ENCODE measurements at places on chromosomes 6 and 20. TPM values are rescaled to one million over a fixed set of nuclear protein-coding genes. Genes with fewer than 3 reads are reported as not detected.

- DNase-seq, result no peak
Measured at GRCh38 chr6:44342489-44342888, at the start of gene SPATS1. SPATS1 (plus strand) TSS chr6:44342650; CDS start chr6:44343096, 446 bp downstream.

DNA sequence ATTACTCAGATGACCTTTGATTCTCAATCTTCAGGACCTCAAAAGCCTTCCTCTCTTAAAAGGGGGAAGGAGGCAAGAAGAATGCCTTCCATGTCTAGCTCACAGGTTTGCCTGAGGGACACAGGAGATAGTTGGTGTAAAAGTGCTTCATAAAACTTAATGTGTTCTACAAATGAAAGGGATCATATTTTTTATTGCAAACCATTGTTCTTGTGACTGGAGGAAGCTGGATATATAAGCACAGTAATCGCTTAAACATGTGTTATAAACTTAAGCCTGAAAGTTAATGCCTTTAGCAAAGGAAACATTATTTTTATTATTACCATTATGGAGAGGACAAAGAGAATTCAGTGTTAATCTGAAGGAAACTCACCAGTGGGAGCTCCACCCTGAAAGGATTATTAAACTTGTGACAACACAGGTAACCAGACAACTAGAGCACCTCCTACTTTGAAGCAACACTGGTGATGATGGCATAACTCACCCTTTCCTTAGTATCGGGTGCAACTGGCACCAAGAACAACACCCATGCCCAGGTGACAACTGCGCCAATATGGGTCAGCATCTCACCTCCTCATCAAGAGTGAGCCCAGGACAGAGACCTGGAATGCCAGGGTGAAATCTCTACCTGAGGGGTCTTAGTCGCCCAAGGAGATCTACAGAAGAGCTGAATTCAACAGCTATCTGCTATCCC lies 288.7 kb upstream of the PRDM1 start:
- DNase-seq, result no peak

- DNase-seq, result no peak
Measured at GRCh38 chr6:159450815-159451465, 242.1 kb downstream of the SOD2 start.

DNA sequence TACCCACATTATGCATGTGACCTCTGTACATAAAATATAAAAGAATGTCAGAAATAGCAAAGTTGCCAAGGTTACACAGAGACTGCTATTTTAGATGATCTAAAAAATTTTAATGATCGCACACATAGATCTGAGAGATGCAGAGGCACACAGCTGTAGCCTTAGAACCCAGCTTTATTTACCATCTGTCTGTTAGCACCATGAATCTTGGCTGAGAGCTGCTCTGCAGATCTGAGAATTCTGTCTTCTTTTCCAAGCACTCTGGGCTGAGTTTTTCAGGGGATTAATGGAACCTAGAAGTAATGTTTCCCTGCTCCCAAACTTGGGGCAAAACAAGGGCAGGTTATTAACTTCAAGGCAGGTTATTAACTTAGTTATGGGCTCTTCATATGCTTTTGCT lies 248.7 kb upstream of the JAG1 start:
- no peak for DNase-seq

DNA sequence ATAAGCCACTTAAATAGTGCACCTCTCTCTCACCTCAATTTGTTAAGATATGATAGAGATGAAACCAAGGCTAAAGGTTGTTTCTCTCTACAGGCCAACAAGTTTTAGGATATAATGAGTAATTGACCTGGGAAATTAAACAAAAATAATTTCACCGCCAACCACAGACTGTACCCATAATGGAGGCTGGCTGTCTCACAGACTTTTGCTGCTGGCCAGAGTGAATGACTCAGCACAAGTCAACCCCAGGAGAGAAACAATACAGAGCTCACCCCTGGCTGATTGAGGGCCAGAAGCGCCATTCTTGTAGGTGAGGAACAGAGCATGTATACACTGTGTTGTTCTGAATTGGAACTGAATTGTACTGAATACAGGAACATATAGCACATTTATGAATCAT lies 99.9 kb downstream of the CAP2 start:
- no peak for DNase-seq

GRCh38 chr6:39681674-39682121 lies 43.5 kb downstream of the KIF6 start:
- DNase-seq, result no peak

DNA sequence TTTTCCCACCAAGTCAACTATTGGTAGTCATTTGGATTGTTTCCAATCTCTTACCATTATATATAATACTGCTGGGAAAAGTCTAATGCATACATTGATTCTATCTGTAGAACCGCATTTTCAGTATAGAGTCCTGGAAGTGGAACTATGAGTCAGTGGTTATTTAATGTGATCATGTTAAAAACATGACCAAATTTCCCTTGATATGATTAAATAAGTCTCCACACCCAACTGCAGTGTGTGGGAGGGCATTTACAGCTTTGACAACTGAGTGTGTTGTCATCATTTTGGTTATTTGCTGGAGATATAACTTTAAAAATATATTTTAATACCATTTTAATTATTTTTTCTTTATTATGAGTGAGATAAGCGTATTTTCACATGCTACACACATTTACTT lies 1027.6 kb downstream of the EYS start:
- no peak for DNase-seq

DNA sequence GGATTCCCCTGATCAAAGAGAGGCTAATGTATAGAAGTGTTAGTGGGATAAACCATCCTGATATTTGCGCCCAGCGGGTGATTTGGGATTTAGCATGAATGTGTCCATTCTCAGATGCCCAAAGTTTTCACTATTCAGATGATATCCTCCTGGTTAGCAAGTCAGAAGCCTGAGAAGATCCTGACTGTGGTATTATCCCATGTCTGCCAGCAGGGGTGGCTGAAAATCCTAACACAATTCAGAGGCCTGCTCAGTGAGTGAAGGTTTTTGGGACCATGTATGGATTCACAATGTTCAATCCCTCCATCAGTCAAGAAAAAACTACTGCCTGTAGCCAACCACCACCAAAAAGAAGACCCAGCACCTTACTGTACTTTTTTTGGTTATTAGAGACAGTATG lies 34.1 kb upstream of the SPACA1 start:
- DNase-seq, result no peak

DNA sequence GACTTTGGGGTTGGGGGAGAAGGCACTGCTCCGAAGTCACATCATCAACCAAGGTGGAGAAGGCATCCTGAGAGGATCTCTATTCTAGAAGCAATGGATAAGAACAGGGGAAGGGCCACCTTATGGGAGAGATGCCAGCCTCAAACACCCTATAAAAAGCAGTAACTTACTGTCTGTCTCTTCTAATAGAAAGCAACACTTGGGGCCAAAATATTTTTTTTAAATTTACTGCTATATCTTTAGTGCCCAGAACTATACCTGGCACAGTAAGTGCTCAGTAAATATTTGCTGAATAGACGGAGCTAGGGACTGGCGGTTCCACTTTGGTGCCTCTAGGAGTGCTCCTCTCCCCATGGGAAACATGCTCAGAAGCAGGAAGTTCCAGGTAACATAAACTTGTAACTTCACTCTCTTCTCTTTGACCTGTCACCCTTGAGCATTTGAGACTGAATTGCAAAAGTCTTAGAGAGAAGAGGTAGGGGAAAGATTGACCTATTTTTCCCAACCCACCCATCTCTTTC lies 807 bp upstream of the OTOR start:
- DNase-seq, result no peak

- DNase-seq, result no peak
Measured at GRCh38 chr6:53982366-53983050, 128.7 kb upstream of the MLIP start.

DNA sequence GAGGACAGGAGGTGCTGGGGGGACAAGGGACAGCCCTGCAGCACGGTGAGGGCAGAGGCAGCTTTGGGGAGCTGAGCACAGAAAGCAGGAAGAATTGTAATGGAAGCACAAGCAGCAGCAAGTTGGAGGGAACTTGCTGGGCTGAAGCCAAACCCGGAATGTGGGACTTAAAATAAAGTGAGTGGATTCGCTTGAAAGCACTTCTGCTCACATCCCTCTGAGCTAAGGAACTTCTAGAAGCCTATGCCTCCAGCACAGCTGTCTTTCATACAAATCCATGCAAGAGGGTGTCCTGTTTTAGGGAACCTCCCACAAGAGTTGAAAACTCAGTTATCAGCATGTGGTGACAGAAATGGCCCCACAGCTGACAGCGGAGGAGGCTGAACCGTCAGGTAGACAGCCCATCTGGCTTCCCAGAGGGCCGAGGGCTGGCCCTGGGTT lies 71.4 kb upstream of the MLN start:
- no peak for DNase-seq

GRCh38 chr20:58271606-58272351 lies 37.7 kb upstream of the RAB22A start:
- DNase-seq, result no peak

GRCh38 chr6:19791267-19791666 lies 45.9 kb upstream of the ID4 start:
- no peak for DNase-seq

DNA sequence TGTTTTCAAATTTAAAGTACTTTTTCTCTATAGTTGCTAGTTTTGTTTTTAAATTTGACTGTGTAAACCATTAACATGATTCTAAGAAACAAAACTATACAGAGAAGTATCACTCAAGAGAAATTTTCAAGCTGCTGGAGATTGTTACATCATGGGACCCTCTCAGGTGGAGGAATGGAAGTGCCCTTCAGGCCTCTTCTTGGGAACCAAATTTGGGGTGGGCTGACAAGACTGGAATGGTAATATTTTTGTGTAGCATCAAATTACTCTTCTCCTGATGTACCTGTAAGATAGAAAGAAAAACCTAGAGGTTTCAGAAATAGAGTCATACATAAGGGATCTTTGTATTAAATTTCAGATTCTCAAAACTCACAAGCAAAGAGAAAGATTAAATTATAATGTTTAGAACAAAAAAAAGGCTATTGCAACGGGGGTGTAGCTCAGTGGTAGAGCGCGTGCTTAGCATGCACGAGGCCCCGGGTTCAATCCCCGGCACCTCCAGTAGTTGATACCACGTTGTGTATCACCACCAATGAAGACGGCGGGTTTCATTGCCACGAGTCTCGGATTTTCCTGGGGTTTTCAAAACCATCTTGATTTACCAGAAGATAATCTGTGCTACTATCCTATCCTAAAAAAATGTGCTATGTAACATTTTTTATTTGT lies 193.7 kb downstream of the GPX5 start:
- DNase-seq, result no peak

DNA sequence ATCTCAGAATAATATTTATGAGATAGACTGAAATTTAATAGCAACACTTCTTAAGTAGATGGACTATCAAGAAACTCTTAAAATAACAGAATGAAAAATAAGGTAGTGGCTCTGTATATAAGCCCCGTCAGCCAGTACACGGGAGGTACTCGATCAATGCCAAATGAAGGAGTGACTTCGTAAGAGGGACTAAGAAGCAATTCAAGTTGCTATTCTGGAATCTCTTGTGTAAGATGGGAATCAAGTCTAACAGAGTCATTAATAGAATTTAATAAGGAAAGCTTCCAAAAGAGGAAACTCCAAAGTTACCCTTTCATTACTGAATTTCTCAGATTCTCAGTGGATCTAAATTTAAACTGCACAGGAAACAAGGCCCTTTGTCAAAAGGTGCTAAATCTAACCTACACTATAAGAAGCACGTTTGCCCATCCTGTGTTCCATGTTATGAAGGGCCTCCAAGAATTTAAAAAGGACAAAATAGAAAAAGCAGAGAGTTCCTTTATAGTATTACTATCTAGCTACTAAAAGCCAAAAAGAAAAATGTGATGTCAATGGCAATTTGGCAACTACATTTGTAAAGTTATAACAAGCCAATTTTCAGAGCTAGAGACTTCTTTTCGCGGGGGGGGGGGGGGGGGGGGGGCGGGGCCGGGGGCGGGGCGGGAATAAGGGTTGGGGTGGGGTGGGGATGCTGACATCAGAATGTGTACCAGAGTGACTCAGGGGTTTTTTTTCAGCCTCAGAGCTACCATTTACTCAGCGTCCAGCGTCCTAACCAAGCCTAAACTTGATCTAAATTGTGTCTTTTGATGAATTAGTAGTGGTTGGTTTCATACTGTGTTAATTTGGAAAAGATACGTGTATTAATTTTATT lies 200.6 kb downstream of the GMPR start:
- no peak for DNase-seq

DNA sequence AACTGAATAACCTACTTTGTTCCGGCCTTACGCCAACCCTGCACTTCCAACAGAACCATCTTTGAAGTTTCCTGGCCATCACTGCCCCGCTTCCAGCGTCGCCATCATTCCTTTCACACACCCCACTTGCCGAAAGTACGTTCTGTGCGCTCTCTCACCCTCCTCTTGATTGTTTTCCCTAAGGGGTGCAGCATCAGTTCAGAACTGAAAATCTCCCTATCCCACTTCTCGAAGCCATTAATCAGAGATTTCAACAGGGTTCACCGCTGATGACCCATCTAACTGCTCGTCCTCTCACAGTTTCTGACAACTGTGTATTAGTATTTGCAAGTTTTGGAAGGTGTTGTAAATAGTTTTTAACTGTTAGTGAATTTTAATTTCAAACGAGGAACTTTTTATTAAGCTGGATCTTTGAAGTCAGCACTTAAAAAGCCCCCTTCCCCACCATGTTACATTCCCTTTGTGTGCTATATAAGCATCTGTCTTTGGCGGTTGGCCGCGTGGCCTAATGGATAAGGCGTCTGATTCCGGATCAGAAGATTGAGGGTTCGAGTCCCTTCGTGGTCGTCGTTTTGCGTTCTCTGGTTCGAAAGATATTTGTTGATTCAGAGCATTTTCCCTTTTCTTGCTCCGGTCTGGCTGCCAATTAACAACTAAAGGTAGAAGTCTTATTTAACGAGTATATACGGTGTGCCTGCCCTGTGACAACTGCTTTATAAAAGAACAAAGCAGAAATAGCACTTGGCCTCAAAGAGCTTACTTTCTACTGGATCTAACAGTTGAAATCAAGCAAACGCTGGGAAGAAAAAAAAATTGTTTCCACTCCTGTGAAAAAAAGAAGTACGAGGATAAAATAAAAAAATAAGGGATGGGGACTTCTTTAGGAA lies 42.6 kb downstream of the TRIM27 start:
- DNase-seq, result no peak

DNA sequence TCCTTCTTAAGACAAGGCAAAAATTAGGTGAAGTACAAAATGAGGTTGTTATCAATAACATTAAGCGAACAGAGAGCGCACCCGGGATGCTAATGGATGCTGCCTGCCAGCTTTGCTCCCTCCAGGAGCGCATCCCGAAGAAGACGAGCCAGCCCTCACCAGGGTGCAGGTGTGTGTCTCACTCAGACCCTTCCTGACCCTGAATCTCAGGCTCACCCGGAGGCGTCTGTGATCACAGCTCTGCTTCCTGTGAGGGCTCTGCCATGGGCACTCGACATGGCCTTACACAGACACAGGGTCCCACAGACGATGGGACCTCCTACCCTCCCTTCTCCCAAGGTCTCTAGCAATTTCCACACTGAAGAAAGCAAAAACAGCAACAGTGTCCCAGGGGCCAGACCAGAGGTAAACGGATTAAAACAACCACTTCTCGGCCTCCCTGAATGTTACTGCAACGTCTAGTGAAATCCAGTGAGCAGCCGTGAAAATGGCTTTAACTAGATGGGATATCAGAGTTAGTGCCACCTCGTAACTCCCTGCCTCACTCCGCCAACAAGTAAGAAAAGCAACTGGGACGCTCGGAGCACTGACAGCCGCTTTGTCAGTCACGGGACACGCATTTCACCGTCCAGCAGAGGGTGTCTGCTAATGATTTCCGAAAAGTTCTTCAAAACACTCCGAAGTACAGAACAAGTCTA lies 11.7 kb downstream of the ZBTB46 start:
- DNase-seq, result no peak

Gene C6orf141
- not detected for total RNA-seq

Gene ARFGAP1
- 28.8 TPM for total RNA-seq

Gene ANKRD66
- total RNA-seq, result not detected

Gene SAMD3
- 0.95 TPM for total RNA-seq

Gene FILIP1
- total RNA-seq, result 149 TPM

Gene NMBR
- not detected for total RNA-seq

Gene SLC22A7
- not detected for total RNA-seq

Gene SAMD5
- total RNA-seq, result 0.51 TPM

Data from Right ventricle myocardium inferior (tissue), 1 donor.